ENCODE measurements at places on chromosomes 4 and X.

- DNase-seq, result peak; percentile 57
These were observed 33.1 kb downstream of the NSUN7 start for GRCh38 chr4:40782876-40783275.

- DNase-seq, result no peak
These were observed 40.7 kb upstream of the GPC3 start for GRCh38 chrX:134025986-134026545.

- no peak for DNase-seq
These were observed 41.3 kb upstream of the GPR78 start for GRCh38 chr4:8538703-8539567.

- DNase-seq, result peak; percentile 72
These were observed 79.6 kb downstream of the COMMD8 start for GRCh38 chr4:47383829-47384427.

GRCh38 chrX:18099745-18100144, 120.9 kb downstream of the BEND2 start:
- DNase-seq, result no peak

DNA sequence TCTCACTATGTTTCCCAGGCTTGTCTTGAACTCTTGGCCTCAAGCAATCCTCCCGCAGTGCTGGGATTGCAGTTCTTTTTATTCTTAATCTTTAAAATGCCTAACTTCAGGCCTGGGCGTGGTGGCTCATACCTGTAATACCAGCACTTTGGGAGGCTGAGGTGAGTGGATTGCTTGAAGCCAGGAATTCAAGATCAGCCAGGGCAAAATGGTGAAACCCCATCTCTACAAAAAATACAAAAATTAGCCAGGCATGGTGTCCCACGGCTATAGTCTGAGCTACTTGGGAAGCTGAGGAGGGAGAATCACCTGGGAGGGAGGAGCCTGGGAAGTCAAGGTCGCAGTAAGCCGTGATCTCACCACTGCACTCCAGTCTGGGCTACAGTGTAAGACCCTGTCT, 45.9 kb downstream of the PLS3 start:
- no peak for DNase-seq

DNA sequence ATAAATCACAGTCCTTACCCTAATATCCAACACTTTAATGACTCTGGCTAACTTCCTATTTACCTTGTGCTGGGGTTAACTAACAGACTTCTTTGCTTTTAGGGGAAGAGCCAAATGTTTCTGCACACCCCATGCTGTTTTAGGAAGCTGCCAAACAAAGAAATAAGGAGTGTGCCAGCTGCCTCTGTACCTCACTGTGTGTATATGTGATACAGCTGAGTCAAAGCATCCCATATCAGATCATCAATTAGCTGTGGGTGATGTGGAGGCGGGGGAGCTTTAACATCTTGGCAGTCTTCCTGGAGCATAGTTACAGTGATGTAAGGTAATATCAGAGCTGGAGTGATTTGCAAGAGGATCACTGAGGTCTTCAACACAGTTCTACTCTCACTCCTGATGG, 95.4 kb downstream of the COL25A1 start:
- DNase-seq, result no peak

GRCh38 chrX:13750204-13750603, 15.7 kb downstream of the OFD1 start:
- DNase-seq, result no peak

- no peak for DNase-seq
These were observed 114.4 kb downstream of the PSAPL1 start for GRCh38 chr4:7320206-7320797.

DNA sequence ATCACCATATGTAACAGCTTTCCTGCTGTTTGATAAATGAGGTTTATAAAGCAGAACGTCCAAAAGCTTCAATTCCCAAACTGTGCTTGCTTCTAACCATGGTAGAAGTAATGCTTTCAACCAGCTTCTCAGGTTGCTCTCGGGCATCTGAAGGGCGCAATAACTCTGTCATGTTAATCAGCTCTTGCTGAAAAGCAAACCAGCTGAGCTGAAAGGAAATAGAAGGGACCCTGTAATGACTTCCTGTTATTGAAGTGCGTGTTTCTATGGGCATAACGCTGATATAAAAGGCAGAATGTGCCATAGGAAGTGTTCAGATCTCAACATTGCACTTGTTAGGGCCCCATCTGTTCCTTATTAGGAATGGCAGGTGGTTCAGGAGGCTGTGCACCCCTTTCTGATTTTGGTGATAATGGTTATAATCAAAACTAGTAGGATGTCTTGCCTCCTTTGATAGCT, 21.2 kb downstream of the HERC3 start:
- peak; percentile 32 for DNase-seq

DNA sequence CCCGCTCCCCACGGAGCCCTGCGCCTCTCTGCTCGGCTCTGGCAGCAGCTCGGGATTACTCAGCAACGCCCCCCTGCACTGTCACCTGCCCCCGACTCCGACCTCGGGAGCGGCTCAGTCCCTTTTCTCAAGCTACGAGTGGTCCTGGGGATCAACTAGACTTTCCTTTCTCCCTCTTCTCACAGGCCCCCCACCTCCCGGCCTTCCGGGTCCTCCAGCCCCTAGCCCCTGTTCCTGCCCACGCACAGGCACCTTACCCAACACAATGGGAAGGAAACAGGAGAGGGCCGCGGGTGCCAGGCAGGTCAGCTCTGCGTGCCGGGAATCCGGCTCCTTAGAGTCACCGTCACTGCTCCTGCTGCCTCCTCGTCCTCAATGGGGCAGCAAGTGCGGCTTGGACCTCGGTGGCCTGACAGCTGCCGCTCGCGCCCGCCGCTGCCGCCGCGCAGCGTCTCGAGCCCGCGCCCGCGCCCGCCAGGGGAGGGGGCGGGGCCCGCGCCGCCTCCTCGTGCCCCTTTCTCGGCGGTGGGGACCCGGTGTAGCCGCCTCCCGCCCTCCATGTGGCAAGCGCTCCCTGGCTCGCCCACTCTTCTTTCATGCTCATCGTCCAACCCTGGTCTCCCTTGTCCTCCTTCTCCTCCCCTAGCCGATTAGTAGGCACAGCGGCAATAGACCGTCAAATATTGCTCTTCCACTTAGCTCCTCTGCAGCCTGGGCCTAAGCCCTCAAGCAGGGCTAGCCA, at the start of gene RAB9B:
TSS of gene RAB9B (minus strand) at position 455 of the 742 bp plus-strand sequence. CDS start 6,473 bp downstream, outside the sequence.
- peak; percentile 37 for DNase-seq

DNA sequence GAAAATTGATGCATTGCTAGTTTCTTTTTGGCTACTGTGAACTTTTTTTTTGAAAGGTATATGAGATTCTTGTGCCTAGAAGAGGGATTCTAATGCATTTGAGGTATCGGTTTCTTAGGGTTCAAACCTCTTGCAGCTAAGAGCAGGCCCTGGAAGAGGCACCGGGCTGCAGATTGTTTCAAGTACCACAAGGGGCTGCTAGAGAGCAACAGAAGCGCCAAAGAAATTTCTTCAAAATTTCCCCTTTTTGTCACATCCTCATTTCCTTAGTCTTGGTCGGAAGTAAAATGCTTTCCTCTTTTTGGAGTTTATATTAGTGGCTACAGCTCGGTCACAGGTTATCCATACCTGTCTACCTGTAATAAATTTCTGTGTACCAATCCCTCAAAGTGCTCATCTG, 89.8 kb downstream of the PDGFRA start:
- DNase-seq, result peak; percentile 91

GRCh38 chr4:47577779-47578553, 92.9 kb downstream of the ATP10D start:
- no peak for DNase-seq

GRCh38 chr4:138334346-138335016, 92.3 kb upstream of the SLC7A11 start:
- DNase-seq, result no peak

- no peak for DNase-seq
These were observed 823.8 kb downstream of the CCSER1 start for GRCh38 chr4:90951037-90951436.
